ENCODE measurements at places on chromosomes 6 and 20.

DNA sequence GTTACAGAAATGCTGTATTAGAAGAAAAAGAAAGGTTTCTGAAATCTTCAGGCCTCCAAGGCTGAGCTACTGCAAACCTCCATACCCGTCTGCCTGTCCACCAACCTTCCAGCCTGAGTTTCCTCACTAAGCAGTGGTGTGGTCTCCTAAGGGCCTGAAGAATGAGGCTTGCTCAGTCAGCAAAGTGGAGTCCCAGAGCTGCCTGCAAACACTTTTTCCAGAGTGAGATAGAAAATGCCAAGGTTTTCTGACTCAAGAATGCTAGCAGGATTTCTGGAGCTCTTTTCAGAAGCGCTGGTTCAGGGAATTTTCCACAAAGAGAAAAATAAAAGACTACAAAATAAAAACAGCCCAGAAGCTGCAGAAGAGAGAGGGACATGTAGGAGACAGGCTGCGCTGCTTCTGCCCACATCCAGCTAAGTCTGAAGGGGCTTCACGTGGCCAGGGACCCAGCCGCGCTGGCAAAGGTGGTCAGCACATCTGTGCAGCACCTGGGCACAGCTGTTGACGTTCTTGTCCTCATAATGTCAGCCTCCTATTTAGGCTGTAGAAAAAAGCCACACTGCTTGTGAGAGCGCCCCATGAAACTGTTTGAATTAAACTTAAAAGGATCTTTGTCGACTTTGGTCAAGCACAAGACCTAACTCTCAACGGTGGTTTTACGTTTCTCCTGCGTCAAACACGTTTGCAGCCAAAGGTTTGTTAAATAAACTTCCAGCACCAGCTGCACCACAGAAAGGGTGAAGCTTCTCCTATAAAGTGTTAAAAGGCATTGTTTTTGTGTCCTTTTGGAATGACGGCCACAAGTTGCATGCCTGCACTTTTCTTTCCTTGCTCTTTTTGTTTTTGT lies 209.0 kb downstream of the THBS2 start:
- DNase-seq, result no peak

- DNase-seq, result no peak
These were observed 83.4 kb downstream of the NOL4L start for GRCh38 chr20:32501709-32502108.

DNA sequence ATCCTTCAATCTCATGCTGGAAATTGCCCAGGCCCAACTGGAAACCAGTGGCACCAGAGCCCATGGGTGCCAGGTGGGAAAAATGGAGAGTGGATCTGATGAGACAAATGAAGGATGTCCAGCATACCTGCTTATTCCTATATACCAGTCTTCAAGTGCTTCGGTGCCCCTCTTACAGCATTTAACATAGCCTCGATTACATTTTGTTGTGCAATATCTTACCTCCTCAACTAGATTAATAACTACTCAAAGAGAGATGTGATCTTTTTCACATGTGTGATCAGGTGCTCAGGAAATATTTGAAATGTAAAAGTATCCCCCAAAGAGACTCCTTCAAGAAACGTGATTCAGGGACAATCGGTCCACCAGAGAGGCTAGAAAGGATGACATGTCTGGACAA lies 4.8 kb upstream of the ANKRD66 start:
- DNase-seq, result no peak

DNA sequence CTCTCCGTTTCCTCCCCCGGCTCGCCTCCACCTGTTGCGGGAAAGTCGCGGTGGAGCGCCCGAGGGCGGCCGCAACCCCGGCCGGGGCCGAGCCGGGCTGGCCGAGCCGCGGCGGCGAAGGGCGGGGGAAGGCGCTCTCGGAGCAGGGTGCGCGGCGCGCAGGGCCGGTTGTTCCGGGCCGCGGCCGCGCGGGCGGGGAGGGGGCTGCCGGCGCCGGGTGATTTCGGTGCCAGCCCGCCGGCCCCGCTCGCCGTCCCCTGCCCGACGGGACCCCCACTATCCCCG lies 235 bp downstream of the MAP7 start:
- DNase-seq, result peak; percentile 71

GRCh38 chr20:51176876-51177275 lies 154.0 kb upstream of the KCNG1 start:
- no peak for DNase-seq
